SK-N-MC (cell line): ENCODE measurements at places on chromosomes 5 and 9.

GRCh38 chr9:133786371-133786753, 48.2 kb upstream of the SARDH start:
- DNase-seq = no peak

GRCh38 chr5:80609692-80610091, 39.6 kb upstream of the ANKRD34B start:
- no peak for DNase-seq

DNA sequence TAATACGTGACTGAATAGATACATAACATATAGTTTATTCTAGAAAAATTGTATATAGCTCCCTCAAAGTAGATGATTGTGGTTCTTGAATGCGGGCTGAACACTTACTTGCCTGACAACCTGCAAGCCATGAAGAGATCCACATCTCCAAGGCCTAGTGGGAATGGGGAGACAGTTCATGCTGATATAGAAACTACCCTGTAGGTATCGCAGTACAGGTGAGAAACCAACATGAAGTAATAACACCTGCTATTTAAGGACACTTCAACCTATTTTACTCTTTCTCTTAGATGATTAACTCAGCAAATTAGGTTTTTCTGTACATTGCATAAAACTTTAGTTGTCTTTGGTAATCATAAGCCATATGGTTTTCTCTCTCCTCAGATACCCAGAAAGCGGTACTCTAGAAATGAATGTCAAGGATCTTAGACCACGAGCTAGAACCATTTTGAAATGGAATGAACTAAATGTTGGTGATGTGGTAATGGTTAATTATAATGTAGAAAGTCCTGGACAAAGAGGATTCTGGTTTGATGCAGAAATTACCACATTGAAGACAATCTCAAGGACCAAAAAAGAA, 47.3 kb downstream of the UHRF2 start:
- DNase-seq = no peak

DNA sequence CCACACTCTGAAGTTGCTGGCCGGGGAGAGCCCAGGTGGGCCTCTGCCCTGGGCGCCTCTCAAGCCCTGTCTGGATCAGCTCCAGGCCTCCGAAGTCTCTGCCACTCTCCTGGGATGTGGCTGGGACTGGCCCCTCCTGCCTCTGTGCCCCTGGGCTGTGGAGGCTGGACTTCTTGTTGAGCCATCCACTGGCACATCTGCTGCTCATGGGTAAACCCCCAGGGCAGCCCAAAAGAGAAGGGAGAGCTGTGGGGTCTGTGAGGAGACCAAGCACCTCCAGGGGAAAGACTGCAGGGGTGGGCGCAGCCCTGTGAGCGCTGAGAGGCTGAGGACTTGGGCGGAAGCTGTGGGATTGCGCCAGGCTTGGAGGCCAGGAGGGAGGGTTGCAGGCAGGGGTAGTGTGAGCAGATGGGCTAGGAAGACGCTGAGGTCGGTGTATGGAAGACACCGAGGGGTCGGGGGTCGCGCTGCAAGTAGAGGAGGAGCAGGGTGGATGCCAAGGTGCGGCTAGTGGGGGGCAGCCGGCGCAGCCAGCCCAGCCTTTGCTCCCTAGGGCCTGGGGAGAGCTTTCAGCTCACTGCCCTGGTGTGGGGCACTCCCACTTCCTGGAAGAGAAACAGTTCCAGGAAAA, 118.1 kb downstream of the WNK2 start:
- no peak for DNase-seq

DNA sequence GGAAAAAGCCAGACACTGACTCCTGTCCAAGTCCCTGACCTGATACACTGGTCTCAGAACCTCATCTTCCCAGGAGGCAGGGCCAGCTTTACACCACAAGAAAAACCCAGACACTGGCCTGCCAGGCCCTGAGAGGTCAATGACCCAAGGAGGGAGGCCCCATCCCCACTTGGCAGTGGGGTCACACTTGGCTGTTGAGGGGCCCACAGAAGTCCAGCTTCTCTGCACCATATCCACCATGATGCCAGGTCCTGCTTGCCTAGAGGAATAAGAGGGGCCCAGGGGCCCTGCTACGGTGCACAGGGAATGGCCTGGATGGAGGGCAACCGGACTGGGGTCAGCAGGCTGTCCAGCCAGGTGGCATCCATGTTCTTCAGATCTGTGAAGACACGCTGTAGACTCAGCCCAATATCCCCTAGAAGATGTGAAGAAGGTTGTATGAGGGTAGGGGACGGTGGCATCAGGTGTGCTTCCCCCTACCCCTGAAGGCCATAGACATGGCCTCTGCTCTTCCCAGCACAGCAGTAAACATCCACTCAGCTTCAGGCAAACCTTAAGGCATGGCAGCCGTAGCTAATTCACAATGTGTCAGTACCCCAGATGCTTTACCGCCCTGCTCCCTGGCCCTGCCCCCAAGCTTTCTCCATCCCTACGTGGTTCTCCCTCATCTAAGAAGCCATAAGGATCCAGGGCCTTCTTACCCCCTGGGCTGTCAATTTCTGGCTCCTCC, 6.7 kb downstream of the IRF1 start:
- no peak for DNase-seq
